ENCODE measurements at places on chromosomes 5 and 9. TPM values are rescaled to one million over a fixed set of nuclear protein-coding genes. Genes with fewer than 3 reads are reported as not detected.

The DMRTA1 gene
- total RNA-seq, result 0.15 TPM

The ANGPTL2 gene
- total RNA-seq, result 51.3 TPM

The LTC4S gene
- total RNA-seq, result not detected

The PCDHA13 gene
- under 0.01 TPM for total RNA-seq

The SPATA31A3 gene
- not detected for total RNA-seq
